Stimulated activated CD8-positive, alpha-beta memory T cell treated with anti-CD3 and anti-CD28 coated beads, Interleukin-4, amount 100 ng/mL, for 1 hour (primary cell): ENCODE measurements at places on chromosomes 4 and X.

GRCh38 chrX:129932016-129932820 is 26.3 kb downstream of the UTP14A start:
- DNase-seq, result peak; percentile 36

GRCh38 chr4:19314116-19314515 is 937.6 kb upstream of the SLIT2 start:
- no peak for DNase-seq

DNA sequence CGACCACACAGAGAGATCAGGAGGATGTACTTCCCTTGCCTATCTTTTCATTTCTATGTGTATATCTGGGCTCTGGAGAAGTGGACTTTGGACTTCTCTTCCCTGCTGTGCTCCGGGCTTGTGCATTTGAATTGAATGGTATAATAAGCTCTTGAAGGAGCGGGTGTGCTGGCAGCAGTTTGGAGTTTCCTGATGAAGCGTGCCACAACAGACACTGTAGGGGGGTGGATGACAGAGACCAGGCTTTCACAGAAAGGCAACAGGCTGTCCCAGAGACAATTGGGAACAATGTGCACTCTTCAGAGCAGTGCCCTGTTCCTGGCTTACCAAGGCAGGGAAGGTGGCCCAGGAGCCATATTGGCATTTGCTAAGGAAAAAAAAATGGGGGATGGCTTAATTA is 170.1 kb downstream of the FRMPD4 start:
- DNase-seq, result no peak

DNA sequence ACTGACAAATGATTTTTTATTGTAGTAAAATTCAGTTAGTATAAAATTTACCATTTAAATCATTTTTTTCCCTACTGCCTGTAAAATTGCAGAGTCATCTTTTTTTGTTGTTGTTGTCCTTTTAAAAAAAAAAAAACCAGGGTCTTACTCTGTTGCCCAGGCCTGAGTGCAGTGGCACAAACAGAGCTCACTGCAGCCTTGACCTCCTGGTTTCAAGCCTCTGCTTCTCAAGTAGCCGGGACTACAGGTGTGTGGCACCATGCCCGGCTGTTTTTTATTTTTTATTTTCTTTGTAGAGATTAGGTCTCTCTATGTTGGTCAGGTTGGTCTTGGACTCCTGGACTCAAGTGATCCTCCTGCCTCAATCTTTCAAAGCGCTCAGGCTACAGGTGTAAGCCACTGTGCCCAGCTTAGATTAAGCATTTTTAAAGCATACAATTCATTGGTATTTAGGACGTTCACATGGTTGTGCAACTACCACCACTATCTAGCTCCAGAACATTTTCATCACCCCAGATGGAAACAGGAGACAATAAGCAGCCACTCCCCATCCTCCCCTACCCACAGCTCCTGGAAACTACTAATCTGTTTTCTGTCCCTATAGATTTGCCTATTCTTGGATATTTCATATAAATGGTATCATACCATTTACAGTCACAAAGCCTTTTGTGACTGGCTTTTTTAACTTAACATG is 59.7 kb upstream of the PGRMC2 start:
- DNase-seq, result no peak

DNA sequence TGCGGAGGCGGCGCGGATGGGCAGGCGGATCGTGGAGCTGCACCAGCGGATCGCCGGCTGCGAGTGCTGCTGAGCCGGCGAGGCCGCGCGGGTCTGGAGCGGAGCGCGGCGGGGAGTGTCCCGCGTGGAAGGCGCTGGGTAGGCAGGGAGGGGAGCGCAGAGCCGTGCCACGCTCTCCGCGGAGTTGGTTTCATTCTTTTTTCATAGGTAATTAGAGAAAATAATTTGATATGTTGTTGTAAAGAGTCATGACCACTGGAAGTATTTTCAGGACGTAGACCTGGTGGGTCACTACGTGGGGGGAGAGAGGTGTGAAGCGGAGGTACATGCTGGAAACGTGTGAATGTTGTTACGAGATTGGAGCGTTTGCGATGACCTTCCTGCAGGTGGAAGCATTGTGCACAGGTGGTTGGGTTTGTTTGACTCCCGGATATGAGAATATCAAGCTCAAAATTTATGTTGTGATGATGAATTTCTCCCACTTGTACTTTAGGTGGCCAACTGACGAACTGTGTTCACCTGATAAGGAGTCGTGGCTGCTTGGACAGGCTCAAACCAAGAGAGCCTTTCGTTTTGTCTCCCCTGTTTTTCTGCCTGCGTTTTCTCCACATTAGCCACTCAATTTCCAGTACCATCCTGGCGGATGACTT is 19.1 kb upstream of the S100P start:
- DNase-seq, result no peak

DNA sequence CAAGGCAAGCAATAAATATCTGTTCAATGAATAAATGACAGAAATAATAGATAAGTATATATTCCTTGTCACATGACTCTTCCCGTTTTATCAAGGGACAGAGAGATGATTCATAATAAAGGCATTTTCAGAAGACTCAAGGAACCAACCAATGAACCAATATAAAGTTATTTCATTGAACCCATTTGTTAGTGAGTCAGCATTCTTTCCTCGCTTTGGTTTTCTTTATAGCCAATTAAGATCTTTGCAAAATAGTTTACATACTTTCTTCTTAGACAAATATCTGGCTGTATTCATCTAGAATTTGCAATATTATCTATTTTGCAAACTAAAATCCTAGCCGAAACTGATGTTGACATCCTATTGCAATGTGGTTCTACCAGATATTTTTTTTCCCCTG is 269.4 kb downstream of the IL15 start:
- DNase-seq, result no peak

GRCh38 chrX:117987373-117987772 is 129.2 kb downstream of the KLHL13 start:
- no peak for DNase-seq

DNA sequence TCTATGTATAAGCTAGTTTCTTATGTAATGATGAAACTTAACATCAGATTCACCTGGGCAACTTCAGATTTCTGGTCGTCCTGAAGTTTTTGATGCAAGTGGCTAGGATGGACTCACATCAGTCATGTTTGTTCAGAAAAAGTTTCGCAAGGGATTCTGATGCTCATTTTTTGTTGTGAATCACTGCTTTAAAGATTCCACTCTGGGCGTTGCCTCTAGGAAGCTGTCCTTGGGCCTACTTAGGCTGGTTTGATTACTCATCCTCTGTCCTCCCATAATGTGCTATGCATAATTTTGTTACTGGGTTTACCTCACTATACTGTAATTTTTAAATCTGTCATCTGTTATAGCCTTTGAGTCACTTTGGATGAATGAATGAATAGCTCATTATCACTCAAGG is 30.8 kb downstream of the HERC3 start:
- no peak for DNase-seq

DNA sequence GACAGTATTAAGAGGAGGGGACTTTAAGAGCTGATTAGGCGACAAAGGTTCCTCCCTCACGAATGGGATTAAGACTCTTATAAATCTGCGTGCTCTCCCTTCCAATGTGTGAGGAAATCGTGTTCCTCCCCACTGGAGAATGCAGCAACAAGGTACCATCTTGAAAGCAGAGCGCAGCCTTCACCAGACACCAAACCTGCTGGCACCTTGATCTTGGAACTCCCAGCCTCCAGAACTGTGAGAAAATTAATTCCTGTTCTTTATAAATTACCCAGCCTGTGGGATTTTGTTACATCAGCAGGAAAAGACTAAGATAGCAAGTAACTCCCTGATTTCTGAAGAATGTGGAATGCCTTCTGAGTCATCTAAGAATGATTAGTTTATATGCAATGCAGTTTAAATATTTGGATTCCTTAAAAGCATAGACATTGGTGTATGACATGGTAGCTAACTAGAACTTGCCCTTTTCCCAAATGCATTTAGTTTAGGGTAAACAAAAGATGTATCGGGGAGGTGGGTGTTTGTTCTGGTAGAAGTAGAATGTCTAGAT is 86.1 kb downstream of the USP46 start:
- no peak for DNase-seq

- no peak for DNase-seq
Measured at GRCh38 chr4:139223682-139224317, 46.8 kb upstream of the ELF2 start.

DNA sequence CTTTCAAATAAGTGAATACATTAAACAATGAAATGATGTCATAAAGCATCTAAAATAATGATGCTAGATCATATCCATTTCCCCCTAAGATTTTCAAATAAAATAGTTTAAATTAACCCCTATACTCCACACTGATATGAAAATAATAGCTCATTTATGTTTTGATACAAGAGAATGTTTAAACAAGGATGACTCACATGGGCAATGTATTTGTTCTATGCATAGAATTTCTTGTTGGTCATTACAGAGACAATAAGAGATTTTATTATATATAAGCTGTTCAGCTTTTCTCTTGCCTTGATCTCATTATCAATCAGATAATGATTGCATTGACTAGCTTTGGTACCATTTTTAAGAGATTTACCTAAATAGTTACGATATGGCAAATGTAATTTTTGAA is 411.7 kb downstream of the ARHGAP24 start:
- DNase-seq, result no peak

DNA sequence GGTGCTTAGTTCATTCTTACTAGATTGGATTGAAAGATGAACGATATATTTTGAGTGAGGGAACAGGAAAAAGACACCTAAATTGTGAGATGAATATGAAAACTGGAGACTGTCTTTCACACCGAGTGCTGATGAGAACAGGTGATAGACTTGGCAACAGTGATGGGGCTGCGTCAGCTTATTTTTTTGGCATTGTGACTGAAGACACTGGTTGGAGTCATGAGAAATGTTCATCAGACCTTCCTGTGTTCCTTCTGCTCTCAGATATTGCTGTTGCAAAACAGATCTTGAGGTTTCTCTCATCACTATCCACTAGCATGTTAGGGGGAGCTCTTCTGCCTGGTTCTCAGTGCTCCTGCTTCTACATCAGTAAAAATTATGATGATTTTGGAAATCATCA is 124.2 kb upstream of the KCNIP4 start:
- DNase-seq, result no peak

DNA sequence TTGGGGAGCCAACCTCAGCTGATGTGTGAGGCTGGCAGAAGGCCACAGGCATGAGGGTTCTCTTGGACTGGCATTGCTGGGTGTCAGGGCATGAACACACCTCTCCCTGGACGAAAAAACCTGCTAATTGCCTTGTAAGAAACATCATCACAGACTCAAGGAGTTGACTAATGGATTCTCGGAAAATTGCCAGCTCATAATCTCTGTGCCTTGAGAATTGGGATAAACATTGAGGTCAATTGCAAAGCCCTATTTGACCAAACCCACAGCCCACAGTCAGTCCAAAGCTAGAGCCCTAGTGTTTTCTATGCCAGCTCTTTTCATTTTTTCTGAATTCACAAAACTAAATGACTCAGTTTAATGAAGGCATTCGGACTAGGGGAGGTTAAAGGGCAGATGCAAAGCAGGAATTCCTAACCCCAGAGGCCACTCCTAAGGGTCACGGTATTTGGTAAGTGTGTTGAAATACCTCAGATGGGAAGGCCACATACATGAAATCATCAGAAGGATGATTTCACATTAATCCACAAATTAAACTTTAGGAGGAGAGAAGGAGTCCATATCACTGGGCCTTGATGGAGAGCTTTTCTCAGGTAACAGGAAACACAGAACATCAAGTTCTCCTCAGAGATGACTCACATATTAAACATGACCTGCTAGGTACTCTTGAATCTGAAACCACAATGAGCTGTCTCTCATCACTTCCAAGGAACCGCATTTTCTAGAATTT is 39.0 kb upstream of the RASL11B start:
- no peak for DNase-seq

DNA sequence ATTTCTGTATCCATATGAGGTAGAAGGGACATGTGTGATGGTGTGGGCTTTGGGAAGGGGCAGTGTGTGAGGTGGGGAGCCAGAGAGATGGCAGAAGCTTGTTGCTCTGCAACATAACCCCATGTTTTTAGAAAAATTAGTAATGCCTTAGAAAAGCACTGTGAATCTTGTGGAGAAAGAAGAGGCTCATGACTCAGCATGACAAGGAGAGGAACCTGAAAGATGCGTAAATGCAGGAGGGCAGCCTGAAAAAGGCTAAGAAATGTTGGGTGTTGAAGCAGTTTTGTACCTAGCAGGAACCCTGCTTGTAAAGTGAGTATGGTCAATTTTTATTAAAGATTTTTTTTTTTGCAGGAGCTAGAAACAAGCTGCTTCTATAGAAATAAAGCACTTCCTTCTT is 59.8 kb downstream of the ARSJ start:
- no peak for DNase-seq

DNA sequence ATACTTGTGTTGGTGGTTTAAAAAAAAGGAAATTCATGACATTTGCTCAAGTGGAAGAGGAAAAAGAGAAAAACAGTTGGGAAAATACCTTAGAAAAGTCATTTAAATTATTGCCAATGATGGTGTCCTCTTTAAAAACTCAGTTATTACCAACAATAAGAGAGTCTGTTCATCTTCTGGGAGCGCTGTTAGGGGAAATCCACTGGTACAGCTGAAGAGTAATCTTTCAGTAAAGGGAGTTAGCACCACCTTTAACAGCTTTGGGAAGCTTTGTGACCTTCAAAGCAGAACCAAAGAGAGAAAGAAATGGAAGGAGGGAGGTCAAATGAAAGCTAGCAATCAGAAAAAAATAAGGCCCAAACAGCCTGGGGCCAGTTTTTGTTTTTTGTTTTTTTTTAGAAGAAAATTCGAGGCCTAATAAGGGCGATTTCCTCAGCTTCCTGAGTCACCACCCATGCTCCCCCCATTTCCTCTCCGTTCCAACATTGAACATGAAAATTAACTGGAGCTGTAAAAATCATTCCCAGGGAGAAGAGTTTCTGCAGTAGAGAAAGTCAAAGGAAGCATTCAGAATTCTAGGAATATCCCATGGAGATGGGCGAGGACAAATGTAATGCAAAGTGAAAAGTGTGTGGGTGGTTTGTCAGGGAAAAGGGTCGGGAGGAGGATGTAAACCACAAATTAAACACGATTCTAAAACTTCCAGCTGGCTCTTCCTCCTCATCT is 115.1 kb downstream of the SH3KBP1 start:
- DNase-seq, result no peak

DNA sequence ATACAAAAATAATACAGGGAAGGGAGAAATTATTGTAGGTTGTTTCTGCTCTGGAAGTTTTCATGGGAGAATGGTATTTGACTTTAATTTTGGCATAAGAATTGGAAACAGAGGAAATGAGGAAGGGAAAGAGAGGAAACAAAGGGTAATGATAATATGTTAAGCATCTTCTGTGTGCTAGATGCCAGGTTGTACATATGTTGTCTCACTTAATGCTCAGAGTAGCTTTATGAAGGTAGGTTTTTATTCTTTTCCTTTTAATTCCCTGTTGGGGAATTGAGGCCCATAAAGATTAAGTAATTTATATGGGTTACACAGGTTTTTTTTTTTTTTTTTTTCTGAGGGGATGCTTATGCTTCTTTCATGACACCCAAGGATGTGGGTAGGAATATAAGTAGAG is 19.2 kb downstream of the BLTP1 start:
- no peak for DNase-seq

DNA sequence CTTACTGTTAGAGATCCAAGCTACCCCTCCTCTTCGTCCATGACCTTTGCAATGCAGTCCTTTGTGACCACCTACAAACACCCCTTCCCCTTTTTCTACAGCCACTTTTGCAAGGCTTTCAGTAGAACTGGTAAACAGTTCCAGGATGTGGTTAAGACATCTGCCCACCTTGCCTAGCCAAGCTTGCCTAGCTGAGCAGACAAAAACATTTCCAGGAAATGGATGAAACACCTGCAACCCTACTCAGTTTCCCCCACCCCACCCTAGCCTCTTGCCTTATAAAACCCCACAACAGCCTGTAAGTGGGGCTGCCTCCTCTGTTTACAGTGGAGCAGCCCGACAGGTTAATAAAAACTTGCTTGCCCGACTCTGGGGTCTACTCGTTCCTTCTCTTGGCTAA is 133.8 kb downstream of the ZC4H2 start:
- DNase-seq, result no peak
